Muscle of arm (tissue), 14 donors: ENCODE measurements at places on chromosomes 5 and 9.

DNA sequence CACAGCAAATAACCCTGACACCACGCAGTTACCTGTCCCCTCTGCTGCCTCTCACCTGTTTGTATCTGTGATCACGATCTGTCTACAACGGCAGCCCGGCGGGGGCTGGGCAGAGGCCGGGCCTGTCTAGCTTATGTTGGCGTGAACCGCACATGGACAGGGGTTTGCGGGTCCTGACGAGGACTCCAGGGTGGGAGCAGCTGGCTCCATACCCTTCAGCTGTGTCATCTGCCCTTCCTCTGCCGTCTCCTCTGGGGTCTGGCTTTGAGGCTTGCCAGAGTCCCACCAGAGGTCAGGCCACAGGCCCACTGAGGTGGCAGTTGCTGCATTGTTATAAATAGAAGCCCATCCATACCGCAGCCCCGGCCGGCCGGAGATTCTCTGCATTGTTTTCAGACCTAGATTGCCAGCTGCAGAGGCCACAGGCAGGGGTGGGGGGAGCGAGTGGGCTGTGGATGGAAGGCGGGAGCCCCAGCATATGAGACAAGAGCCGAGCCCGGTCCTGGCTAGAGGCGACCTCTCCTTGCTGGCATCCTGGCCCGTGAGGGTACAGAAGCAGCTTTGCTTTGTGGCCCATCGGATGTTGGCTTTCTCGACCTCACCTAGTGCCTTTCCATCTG, 37.8 kb downstream of the FAM78A start:
- DNase-seq: no peak

DNA sequence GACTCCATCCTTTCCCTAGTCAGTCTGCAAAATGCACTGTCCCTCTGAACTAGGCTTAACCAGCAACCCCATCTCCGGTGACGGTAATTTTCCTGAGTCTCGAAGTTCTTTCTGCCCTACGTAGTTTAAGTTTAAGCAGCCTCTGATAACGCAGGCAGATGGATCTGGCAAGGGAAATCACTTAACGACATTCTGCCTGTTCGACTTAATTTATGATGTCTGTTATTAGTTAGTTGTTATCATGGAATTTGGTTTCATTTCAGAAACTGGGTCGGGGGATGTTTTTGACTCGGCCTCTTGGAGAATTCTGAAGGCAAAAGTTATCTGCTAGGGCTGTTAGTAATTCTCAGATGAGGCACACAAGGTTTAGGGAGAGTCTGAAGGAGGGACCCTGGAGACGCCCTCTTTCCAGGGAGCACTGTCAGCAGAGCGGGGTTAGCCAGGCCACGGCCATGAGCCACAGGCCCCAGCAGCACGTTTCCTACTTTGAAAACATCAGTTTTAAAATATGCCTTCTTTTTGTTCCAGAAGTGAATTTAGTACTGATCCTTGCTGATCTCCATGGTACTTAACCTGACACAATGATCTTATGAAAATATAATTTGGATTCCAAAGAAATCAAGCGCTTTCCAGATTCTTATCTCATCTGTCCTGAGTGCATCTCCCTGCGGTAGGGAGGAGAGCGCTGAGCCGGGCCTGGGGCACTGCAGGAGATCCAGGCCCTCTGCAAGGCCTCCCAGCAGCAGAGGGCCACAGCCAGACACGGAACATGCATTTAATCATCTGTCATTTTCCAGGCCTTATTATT, 171.0 kb upstream of the OTULINL start:
- peak; percentile 85 for DNase-seq

- no peak for DNase-seq
Observed at GRCh38 chr5:88831816-88832215, 51.2 kb downstream of the MEF2C start.

GRCh38 chr5:32419791-32420190, 24.7 kb downstream of the ZFR start:
- DNase-seq: peak; percentile 35

DNA sequence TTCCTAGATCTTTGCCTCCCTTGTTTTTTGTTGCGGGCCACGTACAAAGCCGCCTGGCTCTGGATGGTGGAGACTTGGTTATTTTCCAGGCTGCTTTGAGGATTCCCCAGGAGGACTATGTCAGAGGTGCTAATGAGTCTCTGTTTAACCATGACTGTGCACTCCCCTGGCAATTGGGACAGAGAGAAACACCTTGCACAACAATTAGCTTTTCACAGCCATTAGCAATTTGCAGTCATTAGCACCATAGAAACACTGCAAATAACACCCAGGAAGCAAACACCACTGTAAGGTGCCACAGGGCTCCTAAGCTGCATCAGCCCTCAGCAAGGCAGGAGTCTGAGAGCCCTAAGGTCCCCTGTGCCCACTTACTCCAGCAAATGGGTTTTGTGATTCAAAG, 201.0 kb upstream of the VLDLR start:
- no peak for DNase-seq

DNA sequence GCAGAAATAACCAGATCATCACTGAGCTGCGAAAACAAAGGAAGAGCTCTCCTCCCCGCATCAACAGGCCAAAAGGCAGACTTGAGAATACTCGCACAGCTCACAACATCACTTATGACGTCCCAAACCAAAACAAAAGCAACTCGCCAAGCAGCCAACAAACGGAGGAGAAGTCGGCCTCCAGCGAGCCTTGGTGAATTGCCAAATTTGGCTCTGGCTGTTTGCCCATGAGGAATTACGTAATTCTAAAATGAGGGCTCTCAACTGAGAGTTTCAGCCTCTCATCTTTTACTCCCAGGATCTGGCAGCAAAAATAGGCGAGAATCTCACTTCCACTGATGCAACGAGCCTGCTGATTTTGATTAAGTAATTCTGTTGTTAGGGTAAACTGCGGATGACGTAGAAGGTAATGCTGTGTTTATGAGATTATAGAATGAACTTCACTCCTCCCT, 51.7 kb upstream of the SEMA6A start:
- peak; percentile 92 for DNase-seq

- DNase-seq: no peak
Observed at GRCh38 chr5:147332658-147333057, 97.8 kb downstream of the STK32A start.

GRCh38 chr9:137273611-137274320, 3.8 kb upstream of the TOR4A start:
- DNase-seq: no peak

DNA sequence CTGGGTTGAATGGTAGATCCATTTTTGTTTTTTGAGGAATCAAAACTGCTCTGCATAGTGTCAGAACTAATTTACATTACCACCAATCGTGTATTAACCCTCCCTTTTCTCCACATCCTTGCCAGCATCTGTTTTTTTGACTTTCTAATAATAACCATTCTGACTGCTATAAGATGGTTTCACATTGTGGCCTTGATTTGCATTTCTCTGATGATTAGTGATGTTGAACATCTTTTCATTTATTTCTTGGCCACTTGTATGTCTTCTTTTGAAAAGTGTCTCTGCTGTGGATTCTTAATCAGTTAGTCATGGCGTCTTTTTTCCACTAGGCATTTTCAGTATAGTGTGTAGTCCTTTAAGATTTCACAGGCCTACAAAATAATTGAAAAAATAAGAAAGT, 2144.3 kb upstream of the C9orf72 start:
- no peak for DNase-seq

GRCh38 chr5:172849606-172850453, 15.8 kb downstream of the ERGIC1 start:
- no peak for DNase-seq

DNA sequence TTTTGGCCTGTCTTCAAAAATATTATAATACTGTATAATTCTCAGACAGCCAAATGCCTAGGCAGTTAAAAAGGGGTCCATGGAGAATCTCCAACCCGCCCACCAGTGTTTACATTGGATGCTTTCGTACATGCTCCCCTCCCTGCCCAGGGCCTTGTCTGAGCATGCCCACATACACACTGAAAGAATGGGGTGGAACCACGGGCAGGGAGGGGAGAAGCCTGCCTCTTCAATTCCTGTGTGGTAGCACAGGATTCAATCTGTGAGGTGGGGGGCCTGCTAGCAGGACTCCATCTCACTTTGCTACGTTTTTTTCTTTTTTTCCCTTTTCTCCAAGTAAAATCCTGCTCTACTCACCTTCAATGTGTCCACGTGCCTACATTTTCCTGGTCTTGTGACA, 314.7 kb upstream of the GRAMD2B start:
- DNase-seq: no peak

DNA sequence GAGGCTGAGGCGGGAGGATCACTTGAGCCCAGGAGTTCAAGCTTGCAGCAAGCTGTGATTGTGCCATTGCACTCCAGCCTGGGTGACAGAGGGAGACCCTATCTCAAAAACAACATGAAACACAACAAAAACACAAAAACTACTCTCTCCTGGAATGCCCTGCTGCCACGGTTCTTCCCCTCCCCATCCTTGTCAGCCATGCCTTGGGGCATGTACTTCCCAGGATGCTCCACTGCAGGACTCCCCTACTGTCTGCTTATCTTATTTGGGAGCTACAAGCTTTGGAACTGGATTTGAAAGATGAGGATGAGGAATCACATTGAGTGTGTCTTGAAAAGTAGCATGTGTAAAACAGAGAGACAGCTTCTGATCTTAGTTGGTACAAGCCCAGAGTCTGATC, 40.1 kb upstream of the KIAA1958 start:
- no peak for DNase-seq

- no peak for DNase-seq
Observed at GRCh38 chr9:137030006-137030405, 1.9 kb downstream of the FUT7 start.

DNA sequence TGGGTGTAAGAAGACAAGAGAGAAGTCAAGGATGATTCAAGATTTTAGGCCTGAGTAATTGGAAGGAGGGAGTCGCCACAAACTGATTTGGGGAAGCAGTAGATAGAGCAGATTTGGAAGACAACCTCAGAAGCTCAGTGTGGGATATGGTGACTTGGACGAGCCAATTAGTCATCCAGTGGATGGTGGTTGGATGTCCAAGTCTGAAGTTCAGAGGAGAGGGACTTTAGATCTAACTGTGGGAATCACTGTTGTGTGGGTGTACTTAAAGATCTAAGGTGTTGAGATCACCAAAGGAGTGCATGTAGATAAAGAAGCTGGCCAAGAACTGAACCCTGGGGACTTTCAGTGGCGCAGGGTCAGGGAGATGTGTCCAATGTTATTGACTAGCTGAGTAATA, 2.2 kb downstream of the IDNK start:
- no peak for DNase-seq

GRCh38 chr5:125823572-125823971, 599.6 kb upstream of the GRAMD2B start:
- DNase-seq: no peak

GRCh38 chr9:129013674-129014073, 14.5 kb downstream of the SH3GLB2 start:
- no peak for DNase-seq

DNA sequence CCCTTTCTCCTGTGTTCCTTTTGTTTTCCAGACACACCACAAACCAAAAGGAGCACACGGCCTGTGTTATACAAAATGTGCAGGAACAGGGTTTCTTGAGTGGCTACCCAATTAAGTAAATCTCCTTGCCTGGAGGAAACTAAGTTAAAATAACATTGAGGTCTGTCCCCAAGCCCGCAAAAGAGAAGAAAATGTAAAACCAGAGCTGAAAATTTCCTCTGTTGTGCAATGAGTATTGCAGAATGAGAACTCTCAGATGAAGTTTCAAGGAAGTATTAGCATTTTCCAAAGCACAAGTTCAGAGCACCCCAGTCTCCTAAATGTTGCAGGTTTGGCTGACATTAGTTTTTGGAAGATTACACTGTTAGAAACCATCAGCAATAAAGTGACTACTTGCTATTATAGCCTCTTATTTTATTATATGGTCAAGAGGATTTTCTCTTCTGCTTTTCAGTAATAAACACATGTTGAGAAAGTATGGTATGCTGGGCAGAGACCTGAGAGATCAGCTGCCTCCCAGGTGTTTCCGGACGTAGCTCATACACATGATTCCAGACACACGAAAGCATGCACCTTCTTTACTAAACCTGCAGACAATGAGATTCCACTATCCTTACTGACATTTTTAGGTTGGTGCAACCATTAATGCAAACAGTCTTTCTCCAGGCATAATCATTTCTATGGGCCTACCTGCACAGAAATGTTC, 161.3 kb downstream of the SNCAIP start:
- no peak for DNase-seq

GRCh38 chr9:34158362-34158869, 20.4 kb upstream of the UBAP1 start:
- DNase-seq: no peak

DNA sequence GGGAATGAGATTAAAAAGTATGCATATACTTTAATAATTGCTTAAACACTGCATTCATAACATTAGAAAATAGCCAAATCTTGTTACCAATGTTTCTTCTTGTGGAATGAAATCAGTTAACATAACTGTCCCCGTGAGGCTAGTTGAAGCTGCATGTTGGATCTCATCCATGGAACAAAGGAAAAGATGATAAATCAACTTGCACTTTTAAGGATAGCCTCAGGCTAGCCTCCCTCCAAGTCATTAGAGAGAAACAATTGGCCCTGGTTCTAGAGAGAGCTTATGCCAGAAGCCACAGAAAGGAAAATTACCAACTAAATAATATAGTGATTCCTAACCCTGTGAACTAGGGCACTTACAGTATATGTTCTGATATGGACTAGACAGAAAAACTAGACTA, 66.9 kb downstream of the GRIN3A start:
- peak; percentile 64 for DNase-seq

- DNase-seq: peak; percentile 63
Observed at GRCh38 chr9:69971643-69972449, 71.8 kb upstream of the MAMDC2 start.

DNA sequence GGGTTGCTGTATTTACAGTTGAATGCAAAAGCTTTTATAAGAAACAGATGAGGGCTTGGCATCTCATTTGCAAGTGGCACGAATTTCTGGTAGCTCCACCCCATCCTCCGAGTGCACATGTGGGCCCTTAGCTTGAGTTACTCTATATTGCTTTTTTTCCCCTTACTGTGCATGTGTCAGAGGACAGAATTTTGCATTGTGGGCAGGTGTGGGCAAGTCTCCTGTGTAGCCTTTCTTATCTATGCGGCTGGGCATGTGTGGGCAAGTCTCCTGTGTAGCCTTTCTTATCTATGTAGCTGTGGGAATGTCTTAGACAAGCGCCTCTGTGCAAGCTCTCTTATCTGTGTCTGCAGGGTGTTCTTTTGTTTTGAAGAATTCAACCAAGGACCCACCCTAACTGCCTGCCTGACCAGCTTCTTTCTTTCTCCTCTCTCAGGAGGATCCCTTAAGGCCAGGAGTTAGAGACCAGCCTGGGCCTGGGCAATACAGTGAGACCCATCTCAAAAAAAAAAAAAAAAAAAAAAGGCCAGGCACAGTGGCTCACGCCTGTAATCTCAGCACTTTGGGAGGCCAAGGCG, 34.1 kb upstream of the SIL1 start:
- DNase-seq: no peak

DNA sequence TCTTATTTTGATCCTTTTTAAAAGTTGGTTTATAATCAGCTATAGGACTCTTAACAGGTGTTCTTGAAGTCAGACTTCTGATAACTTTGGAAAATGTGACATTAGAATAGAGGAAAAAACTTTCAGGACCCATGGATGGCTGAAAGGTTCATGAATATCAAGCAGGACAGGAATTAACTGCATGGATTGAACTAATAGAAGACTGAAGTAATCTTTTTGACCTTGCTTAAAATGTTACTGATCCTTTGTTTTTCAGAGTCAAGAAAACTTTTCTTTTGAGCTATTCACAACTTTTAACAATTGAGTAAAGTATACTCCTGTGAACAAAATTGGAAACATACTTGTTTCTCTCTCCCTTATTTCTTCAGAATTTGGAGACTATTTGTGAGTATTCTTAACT, 79.2 kb downstream of the PLK2 start:
- DNase-seq: no peak

GRCh38 chr9:120350596-120350995, 229.4 kb downstream of the CDK5RAP2 start:
- no peak for DNase-seq

- no peak for DNase-seq
Observed at GRCh38 chr5:138454121-138454520, 11.2 kb upstream of the EGR1 start.
